ENCODE measurements at places on chromosomes 6 and 20.

DNA sequence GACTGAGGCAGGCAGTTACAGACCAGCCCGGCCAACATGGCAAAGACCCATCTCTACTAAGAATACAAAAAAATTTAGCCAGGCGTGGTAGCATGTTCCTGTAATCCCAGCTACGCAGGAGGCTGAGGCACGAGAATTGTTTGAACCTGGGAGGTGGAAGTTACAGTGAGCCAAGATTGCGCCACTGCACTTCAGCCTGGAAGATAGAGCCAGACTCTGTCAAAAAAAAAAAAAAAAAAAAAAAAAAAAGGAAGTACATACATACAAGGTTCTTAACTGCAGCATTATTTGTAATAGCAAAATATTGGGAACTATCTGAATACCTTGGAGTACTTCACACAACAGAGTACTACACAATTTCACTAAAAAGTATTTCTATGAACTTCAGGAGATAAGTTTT is 183.5 kb upstream of the OLIG3 start:
- DNase-seq = no peak

GRCh38 chr6:52317841-52318581 is 33.5 kb upstream of the MCM3 start:
- DNase-seq = peak; percentile 34

- peak; percentile 27 for DNase-seq
Observed at GRCh38 chr20:19552221-19553180, 205.6 kb upstream of the RIN2 start.

DNA sequence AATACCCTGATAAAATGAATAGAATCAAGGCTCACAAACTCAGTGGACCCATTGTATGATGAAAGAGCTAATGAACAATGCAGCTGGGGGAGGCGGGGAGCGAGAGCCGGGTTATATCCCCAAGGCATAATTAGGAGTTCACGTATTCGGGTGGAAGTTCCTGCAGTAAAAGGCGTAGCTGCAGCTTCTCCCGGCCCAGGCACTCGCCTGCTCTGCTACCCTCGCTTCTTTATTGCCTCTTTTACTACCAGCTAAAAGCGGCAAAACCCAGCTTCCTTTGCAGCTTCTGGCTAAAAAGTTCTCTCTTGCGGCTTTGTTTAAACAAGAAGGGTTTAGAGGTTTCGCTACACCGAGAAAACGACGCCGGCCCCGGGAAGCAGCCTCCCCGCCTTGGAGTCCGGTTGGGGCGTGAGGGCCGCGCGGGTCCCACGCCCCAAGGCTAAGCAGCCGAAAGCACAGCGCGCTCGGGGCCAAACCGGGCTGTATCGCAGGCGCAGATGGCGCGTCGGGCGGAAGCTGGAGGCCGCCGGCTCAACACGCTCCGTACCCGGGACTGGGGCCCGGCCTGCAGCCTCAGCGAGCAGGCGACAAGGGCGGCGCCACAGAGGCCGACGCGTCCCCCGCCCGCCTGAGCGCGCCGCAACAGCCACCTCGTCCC is 1.6 kb downstream of the ZBTB2 start:
- DNase-seq = peak; percentile 80

DNA sequence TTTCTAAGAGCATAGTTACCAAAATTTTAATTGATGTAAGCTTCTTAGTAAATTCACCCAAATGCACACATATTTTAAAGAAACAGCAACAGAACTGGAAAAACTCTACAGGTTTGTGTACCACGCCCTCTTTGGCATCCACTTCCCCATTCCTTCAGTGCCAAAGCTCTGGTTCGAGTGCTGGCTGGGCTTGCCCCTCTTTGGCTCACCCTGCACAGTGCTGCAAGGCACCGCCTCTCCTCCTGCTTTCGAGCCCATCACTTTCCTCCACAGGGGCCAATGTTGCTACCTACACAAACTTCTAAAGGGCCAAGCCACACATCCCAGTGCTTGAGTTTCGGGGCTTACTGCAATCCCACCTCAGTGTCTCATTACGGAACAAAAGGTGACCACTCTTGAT is 9.6 kb downstream of the LRP11 start:
- peak; percentile 56 for DNase-seq

DNA sequence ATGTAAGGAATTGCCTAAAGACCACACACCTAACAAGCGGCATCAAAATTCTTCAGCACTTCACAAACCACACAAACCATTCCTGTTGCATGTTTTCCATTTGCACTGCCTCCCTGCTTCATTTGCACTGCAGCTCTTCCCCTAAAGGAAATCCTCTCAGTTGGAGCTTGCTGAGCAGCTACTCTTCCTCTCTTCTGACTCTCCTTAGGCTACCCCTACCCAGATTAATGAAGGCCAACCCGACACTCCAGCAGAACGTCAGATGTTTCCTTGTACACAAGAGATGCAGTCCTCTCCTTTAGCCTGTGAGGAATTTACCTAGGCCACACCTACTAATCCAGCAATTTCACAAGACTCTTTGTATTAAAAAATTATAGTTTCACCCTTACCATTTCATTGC is 8.1 kb downstream of the BEND6 start:
- DNase-seq = no peak

DNA sequence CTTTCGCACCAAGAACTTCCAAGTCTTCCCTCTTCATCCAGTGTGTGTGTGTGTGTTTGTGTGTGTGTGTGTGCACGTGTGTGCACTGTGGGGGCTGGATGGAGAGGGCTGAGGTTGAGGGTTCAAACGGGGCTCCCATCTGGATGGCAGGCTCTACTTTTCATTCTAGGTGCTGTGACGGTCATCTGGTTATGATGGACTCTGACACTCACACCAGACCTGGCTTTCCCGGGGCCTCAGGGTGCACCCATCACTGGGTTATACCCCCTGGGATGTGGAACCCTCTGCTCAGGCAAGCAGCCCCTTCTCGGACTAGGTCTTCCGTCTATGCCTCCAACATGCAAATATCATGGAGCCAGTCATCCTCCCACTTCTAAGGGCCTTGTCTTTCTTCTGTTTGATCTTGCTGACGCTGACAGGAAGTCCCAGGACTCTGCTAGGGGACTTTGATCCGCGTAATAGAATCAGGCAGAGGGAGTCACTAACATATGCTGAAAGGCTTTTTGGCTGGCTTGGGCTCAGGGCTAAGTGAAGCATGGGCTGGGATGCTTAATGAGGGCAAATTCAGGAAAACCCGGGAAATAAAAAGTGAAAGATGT is 313.6 kb downstream of the CDC5L start:
- no peak for DNase-seq

GRCh38 chr6:56046576-56046975 is 171.2 kb upstream of the BMP5 start:
- peak; percentile 80 for DNase-seq
